ENCODE measurements at places on chromosomes 4 and X.

- no peak for DNase-seq
These were observed 62.9 kb downstream of the SYTL5 start for GRCh38 chrX:38069273-38069672.

- no peak for DNase-seq
These were observed 486.0 kb upstream of the CTSO start for GRCh38 chr4:156439576-156440200.

- DNase-seq = no peak
These were observed 500.2 kb downstream of the IDS start for GRCh38 chrX:149004936-149005335.

DNA sequence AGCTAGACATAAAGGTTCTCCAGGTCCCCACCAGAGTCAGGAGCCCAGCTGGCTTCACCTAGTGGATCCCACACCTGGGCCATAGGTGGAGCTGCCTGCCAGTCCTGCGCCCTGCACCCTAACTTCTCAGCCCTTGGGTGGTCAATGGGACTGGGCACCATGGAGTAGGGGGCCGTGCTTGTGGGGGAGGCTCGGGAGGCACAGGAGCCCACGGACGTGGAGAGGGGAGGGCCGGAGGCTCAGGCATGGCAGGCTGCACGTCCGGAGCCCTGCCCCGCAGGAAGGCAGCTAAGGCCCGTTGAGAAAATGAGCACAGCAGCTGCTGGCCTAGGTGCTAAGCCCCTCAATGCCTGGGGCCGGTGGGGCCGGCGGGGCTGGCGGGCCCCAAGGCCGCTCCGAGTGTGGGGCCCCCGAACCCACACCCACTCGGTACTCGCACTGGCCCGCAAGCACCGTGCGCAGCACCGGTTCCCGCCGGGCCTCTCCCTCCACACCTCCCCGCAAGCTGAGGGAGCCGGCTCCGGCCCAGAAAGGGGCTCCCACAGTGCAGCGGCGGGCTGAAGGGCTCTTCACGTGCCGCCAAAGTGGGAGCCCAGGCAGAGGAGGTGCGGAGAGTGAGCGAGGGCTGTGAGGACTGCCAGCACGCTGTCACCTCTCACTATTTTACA is 291.1 kb downstream of the KLHL4 start:
- no peak for DNase-seq

GRCh38 chrX:63439580-63439979 is 88.4 kb upstream of the SPIN4 start:
- no peak for DNase-seq

- peak; percentile 18 for DNase-seq
These were observed 136.8 kb downstream of the CHRNA9 start for GRCh38 chr4:40471923-40472322.

- peak; percentile 90 for DNase-seq
These were observed 79.1 kb upstream of the TFDP3 start for GRCh38 chrX:133297284-133297683.

GRCh38 chrX:17759990-17760389 is 22.7 kb downstream of the SCML1 start:
- no peak for DNase-seq

GRCh38 chrX:47191331-47191730 is 2.3 kb upstream of the UBA1 start:
- no peak for DNase-seq

GRCh38 chr4:76017056-76017686 is 6.1 kb downstream of the CXCL10 start:
- DNase-seq = no peak

DNA sequence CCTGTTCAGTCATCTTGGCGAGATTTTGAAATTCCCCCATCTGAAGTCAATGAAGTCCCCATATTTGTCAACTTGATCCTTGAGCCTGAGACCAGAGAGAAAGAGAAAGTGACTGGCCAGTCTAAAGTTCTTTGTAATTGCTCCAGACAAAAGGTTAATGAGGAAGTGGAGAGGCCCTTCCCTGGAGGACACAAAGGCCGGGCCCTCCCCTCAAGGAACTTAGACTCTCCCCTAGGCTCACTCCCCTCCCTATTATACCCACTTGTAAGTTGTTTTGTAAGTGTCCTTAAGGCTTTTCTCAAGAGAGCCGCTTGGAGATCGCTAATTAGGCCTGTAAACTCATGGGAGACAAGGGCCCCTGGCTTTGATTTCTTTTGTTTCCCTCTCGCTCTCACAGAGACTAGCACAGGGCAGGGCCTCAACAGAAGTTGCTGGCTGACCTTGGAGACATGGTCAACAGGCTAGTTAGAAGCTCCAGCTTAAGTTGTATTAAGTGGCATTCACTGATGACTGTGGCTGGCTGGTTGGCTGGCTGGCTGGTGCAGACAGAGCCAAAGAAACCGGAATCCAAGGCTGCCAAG is 20.3 kb upstream of the GPC4 start:
- DNase-seq = no peak

DNA sequence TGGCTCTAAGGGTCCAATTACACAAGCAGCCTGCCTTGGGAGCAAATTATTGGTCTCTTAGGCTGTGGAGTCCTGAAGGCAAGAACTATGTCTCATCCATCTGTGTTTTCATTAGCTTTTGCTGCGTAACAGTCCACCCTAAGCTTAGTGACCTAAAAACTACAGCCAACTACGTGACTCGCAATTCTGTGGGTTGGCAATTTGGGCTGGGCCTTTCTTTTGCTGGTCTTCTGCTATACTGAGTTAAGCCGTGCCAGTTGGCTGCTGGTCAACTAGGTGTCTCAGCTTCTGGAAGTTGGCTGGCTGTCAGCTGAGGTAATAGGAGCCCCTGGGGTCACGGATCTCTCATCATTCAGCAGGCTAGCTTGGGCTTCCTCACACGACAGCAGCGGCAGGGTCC is 205.6 kb upstream of the S100G start:
- DNase-seq = peak; percentile 69

DNA sequence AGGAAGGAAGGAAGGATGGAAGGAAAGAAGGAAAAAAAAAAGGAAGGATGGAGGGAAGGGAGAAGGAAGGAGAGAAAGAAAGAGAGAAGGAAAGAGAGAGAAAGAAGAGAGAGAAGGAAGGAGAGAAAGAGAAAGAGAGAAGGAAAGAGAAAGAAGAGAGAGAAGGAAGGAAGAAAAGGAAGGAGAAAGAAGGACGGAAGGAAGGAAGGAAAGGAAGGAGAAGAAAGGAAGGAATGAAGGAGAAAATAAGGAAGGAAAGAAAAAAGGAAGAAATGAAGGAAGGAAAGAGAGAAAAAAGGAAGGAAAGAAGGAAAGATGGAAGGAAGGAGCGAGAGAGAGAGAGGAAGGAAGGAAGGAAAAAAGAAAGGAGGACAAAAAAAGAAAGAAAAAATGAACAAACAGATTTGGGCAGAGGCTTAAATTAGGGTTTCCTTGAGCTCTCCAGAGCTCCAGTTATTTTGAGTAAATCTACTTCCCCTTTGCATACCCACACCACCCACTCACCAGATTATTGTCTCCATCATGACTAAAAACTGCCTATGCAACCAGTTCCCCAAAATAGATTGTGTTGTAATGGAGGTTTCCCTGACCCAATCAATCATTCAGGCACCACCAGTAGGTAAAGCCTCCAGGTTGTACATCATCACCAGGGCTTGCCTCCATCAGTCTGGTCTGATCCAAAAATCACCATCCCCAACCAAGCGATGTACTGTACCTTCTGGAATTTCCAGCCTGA is 1722.9 kb upstream of the PCDH10 start:
- no peak for DNase-seq

- DNase-seq = no peak
These were observed 965.5 kb upstream of the IGFBP7 start for GRCh38 chr4:58075724-58076123.
